Activated CD8-positive, alpha-beta memory T cell treated with anti-CD3 and anti-CD28 coated beads for 4 hours (primary cell): ENCODE measurements at places on chromosomes 13 and 19.

DNA sequence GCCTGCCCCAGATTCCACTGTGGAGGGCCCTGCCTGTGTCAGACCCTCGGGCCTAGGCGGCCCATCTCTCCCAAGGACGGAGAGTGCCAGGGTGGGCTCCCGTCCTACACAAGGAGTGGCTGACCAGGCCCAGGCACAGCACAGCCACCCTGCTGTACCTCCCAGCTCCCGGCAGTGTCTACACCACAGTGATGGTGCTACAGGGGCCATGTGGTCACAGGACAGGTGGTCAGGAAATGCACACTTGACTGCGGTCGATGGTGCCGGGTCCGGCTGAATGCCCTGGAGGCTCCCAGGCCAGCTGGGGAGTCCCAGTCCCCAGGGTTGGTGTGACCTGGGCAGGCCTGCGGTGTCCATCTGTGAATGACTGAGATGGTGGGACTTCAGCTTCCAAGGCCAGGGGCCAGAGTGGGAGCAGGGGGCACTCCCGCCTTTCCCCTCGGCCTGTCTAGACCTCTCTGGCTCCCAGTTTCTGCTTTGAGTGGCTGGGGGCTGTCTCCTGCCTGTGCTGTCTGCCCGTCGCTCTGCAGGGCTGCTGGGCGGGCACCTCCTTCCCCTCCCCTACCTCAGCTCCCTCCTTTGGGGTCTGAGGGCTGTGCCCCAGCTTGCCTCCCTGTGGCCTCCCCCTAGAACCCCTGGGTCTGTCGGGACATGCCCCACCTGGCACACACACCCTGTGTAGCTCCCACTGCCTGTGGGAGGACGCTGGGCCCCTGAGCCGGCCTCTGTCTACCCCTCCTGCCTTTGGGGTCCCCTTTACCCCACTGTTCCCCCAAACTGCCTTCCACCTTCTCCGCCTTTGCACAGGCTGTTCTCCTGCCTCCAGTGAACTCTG, 12.5 kb downstream of the DDA1 start:
- no peak for DNase-seq

GRCh38 chr13:113138792-113139551, 16.4 kb downstream of the F10 start:
- no peak for DNase-seq

DNA sequence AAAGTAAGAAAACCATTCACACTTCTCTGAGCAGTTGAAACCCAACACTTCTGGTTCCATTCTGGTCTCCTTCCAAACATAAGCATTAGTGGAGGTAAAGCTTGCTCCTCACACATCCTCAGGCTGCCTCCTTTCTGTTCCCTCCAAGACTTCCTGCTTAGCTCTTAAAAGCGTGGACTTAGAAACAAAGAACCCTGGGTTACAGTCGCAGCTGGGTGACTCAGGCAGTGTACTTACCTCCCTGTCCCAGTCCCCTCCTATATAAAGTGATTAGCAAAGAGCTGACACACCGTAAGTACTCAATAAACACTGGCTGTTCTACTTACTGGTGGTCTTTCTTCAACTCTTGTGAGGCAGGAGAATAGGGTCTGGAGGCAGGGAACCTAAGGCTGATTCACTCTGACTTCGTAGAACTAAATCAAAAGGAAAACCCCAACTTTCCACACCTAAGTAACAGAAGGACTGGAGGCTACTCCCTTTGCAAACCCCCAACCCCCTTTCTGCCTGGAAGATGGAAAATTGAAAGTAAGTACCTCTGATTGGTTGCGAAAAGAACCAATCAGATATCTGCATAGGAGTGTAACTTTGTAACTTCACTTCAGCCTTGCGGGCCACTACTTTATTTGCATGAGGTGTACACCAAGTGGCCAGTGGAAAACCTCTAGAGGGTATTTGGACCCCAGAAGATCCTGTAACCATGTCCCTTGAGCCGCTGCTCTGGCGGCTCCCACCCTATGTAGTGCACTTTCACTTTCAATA, 165.4 kb downstream of the SUCLA2 start:
- no peak for DNase-seq

GRCh38 chr19:18085702-18086457, 854 bp downstream of the IL12RB1 start:
- no peak for DNase-seq

DNA sequence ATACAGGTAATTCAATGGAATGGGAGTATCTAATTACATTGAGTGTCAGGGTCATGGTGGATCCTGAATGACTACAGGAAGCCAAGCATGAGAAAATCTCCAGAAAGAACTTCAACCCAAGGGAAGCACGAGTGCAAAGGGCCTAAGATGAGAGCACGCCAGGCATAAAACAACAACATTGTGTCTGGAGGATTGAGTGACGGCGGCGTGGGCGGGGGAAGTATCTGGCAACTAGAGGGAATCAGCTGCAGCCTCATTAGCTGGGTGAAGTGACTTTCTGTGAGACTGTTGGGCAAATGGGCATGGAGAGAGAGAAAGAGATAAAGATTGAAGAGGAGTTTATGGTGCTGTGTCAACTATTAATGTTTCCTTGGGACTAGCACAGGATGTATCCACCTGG, 194.3 kb downstream of the GPC6 start:
- DNase-seq: no peak

- DNase-seq: no peak
These were observed 72.3 kb downstream of the C1QTNF9 start for GRCh38 chr13:24381541-24382265.
